ENCODE measurements at places on chromosomes 5 and 9.

DNA sequence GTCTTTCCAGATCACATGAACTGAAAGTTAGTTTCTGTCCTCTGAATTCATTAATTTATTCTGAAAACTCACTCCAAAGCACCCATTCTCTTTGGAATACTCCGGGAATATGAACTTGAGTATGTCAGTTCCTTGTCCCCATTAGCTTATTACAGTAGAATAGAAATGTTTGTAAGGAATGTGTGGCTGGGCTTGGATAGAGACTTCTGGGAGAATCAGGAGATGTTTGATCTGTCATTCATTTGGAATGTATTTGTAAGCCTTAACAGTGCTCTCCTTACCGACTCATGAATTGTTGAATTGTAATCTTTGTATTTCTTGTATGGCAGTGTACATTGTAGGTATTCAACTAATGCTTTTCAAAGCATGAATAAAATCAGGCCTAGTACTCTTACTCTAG lies 548.4 kb downstream of the LRRC70 start:
- DNase-seq = no peak

- no peak for DNase-seq
Observed at GRCh38 chr5:142529626-142530278, 156.1 kb downstream of the FGF1 start.

GRCh38 chr9:36867241-36867640 lies 166.8 kb downstream of the PAX5 start:
- no peak for DNase-seq

DNA sequence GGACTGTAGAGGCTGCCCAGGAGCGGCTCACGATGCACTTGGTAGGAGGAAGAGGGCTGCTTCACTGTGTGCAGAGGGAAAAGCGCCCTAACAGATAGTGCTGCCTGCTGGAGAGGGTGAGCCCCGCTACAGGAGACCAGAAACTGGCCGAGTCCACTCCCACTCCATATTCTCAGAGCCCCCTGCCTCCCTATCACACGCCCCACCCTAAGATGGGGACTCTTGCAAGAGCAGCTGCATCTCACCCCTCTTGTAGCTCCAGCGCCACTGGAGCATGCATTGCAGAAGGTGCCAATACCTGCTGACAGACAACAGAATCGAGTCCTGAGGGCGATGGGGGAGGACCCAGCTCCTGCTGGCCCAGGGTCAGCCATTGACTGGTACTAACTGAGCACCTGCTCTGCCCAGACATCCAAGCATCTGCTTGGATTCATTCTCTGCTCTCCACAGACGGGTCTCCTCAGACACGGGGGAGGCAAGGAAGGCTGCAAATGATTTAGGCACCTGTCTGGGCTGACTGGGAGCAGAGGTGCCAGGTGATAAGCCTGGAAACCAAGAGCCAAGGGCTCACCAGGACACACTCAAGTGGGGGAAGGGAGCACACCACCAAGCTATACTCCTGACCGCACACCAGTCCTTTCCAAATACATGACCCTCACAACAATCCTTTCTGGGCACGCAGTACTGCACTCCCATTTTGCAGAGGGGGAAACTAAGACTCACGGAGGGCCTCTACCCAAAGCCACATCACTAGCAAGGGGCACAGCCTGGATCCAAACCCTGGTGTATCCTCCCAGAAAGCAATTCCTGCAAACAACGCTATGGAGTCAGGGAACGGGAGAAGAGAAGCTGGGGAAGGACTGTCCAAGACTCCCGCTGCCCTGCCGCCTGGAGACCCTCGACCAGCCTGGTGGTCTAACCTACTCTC lies 1.6 kb downstream of the BICD2 start:
- DNase-seq = no peak

DNA sequence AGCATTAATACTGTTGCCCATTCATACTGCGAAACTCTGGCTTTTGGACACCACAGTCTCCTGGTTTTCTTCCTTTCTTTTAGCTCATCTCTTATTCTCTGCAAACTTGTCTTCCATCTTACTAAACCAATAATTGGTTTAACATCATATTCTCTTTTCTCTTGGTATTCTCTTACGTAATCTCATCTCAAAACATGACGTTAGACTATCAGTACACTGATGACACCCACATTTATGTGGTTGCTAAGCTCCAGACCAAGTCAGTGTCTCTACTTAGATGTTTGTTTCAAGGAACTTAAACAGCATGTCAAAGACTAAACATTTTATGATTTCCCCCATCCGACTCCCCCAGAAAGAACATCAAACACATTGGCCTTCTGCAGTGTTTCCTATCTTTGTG lies 2.1 kb downstream of the PRRC1 start:
- DNase-seq = no peak

GRCh38 chr5:135356522-135357318 lies 42.3 kb downstream of the MACROH2A1 start:
- peak; percentile 61 for DNase-seq

GRCh38 chr9:123031963-123032362 lies 1.5 kb upstream of the GPR21 start:
- DNase-seq = no peak

DNA sequence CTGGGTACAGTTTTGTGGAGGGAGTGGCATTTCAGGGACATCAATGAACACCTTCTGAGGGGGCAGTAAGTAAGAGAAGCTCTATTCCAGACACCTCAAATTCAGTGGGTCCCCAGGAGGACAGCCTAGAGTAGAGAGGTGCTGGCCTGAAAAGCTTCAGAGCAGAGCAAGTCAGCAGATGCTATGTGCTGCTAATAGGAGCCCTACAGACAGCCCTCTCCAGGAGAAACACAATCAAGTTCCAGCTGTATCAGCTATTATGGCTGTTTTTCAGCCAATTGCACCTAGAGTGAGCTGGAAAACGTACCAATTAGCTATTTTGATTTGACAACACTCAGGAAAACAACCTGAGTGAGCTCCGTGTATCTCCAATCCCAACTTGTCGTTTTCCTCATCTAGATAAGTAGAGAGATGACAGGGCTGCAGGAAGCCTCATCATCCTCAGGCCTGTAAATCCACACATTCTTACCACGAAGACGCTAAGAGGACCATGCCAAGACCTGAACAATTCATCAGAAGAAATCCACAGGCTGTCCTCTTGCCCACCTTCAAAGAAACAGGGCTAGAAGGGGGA lies 104.9 kb downstream of the PIK3R1 start:
- DNase-seq = no peak

DNA sequence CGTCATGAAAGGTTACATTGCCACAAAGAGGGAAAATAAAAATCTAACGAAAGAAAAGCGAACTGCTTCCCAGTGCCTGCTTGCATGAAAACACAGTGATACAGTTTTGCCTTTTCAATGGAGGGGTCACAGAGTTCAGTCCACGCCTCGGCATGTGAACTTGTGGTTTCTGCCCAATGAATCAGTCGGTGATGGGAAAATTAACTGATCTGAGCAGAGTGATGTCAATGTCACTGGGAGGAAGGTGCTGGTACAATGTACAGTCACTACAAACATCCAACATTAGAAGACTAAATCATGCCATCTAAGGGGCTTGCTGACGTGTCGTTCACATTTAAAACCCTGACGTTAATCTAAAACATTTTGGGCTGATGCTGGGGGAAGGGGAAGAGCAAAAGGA lies 151.8 kb upstream of the MSX2 start:
- no peak for DNase-seq

Data from omental fat pad (tissue), 4 donors.